ENCODE measurements at places on chromosomes 1 and 21. TPM values are rescaled to one million over a fixed set of nuclear protein-coding genes. Genes with fewer than 3 reads are reported as not detected.

- peak overlapping the region; percentile 65 for H3K27ac ChIP-seq
- no peaks in the 10 kb centered on the region for H3K36me3 ChIP-seq
- H3K27me3 ChIP-seq: no peaks in the 10 kb centered on the region
- no peak for DNase-seq
These were observed 53.0 kb upstream of the CNN3 start for GRCh38 chr1:94979656-94980581.

Gene ADAMTSL4
- 55.5 TPM for total RNA-seq

Gene MTARC1
- total RNA-seq: 6.6 TPM

Gene XCL2
- not detected for total RNA-seq

Gene STXBP3
- total RNA-seq: 65.1 TPM

Gene SPATA1
- 0.19 TPM for total RNA-seq

- no peak overlapping the region for H3K27ac ChIP-seq
- no peak overlapping the region for H3K4me3 ChIP-seq
- H3K4me1 ChIP-seq: no peaks in the 10 kb centered on the region
- no peaks in the 10 kb centered on the region for H3K36me3 ChIP-seq
These were observed 148.3 kb downstream of the RHOU start for GRCh38 chr1:228883535-228883934.

DNA sequence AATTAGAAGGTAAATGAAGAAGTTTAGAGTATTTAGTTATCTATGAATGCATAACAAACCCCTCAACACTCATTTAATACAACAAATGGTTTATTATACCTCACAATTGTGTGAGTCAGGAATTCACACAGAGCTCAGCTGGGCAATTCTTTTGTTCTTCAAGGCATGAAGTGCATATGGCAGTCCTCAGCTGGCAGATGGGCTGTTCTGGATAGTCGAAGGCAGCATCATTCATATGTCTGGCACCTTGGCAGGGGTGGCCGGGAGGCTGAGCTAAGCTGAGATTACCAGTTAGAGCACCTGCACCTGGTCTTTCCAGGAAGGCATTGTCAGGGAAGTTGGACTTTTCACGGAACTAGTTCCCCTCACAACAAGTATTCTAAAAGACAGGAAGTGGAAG is 286.2 kb upstream of the DUSP10 start:
- no peak for DNase-seq
- no peaks in the 10 kb centered on the region for H3K36me3 ChIP-seq
- H3K27me3 ChIP-seq: no peaks in the 10 kb centered on the region
- H3K4me1 ChIP-seq: peaks cover 10% of the 10 kb centered on the region
- H3K4me3 ChIP-seq: no peak overlapping the region

DNA sequence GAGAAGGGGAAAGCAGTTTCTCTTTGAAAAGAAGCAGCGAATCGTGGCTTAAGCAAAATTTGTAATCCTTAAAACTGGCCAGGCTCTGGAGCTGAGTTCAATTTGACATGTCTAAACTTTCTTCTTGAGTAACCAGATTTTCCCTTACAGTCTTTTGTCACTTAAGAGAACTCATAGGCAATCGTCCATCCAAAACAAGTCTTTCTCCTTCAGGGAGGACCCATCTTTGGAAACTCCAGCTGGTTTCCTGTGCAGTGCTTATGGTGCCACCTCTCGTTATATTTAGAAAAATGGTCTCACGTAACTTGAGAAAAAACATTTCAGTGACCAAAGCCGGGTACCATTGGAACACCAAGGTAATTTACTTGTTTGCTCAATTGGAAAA is 1.8 kb upstream of the PTTG1IP start:
- no peak for DNase-seq

- peaks cover 13% of the 10 kb centered on the region for H3K4me1 ChIP-seq
- H3K27ac ChIP-seq: no peak overlapping the region
- H3K27me3 ChIP-seq: no peaks in the 10 kb centered on the region
These were observed 40.6 kb downstream of the SRRM1 start for GRCh38 chr1:24683713-24684162.

DNA sequence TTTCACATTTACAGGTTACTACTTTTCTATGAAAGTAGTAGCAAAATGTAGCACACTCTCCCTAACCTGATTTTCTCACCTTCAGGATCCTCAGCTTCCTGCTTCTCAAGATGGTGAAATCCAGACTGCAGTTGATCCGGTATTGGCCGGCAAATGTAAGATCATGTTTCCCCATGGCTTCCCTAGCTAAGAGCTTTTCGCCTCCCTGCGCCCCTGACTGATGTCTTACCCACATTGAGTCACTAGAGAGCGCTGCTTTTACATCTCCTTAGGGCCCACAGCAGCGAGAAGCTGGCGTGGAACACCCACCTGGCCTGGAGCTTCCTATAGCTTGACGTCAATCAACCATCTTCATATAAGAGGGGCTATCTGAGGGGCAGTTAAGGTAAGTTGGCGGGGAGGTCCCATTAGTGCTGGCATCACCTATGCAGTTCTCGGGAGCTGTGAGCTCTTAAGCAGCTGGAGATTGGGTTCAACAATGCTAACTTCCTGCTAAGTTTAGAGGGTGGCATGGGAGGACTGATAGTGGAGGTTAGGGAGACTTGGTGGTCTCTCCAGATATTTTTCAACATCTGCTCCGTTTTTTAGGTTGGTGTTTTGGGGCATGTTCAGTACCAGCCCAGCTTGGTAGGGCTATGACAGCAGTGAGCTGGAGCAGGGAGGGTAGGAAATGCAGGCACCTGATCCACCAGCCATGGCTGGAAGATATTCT is 5.5 kb downstream of the PTPN7 start:
- H3K27me3 ChIP-seq: no peaks in the 10 kb centered on the region
- H3K36me3 ChIP-seq: no peaks in the 10 kb centered on the region
- no peak overlapping the region for H3K4me3 ChIP-seq
- no peak overlapping the region for H3K27ac ChIP-seq

GRCh38 chr1:100646001-100646400 is 73.5 kb upstream of the VCAM1 start:
- no peak for DNase-seq
- no peaks in the 10 kb centered on the region for H3K27me3 ChIP-seq
- no peak overlapping the region for H3K4me3 ChIP-seq
- no peaks in the 10 kb centered on the region for H3K4me1 ChIP-seq

GRCh38 chr1:106022312-106022902 is 1034.1 kb upstream of the PRMT6 start:
- H3K27ac ChIP-seq: no peak overlapping the region
- no peaks in the 10 kb centered on the region for H3K4me1 ChIP-seq
- H3K4me3 ChIP-seq: no peak overlapping the region
- no peaks in the 10 kb centered on the region for H3K36me3 ChIP-seq
- DNase-seq: no peak
- no peaks in the 10 kb centered on the region for H3K27me3 ChIP-seq

- H3K27ac ChIP-seq: peak overlapping the region; percentile 95
- DNase-seq: no peak
- peak overlapping the region; percentile 83 for H3K4me3 ChIP-seq
- peaks cover 50% of the 10 kb centered on the region for H3K36me3 ChIP-seq
- peaks cover 20% of the 10 kb centered on the region for H3K4me1 ChIP-seq
These were observed 790 bp downstream of the RPS8 start for GRCh38 chr1:44775930-44776729.

Gene KCNJ10
- total RNA-seq: 0.06 TPM

DNA sequence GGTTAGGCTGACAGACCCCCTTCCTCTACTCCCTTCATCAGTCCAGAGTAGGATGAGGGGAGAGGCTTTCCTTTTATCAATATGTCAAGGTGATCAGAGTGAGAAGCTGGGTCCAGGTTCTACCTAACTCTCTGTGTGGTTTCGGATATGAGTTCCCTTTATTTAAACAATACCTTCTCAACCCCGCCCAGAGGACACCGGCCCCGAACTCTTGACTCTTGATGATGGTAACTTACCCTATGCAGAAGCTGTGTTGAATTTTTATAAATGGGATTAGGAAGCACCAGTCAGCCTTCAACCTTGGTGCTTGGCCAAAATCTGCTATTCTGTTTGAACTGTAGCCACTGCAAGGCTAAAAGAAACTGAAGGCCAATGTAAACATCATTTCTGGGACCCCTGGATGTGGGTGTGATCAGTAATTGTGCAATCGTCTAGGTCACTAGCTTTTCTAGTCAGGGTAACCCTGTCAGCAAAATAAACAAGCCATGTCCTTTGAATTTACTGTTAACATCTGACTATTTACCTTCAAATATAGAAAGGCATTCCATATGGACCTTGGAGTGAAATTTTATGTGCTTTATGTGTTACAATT is 398.3 kb downstream of the SEC16B start:
- DNase-seq: no peak
- H3K27me3 ChIP-seq: no peaks in the 10 kb centered on the region
- H3K4me1 ChIP-seq: no peaks in the 10 kb centered on the region
- H3K27ac ChIP-seq: no peak overlapping the region
- H3K4me3 ChIP-seq: no peak overlapping the region

Gene SLAMF6
- 1.4 TPM for total RNA-seq

DNA sequence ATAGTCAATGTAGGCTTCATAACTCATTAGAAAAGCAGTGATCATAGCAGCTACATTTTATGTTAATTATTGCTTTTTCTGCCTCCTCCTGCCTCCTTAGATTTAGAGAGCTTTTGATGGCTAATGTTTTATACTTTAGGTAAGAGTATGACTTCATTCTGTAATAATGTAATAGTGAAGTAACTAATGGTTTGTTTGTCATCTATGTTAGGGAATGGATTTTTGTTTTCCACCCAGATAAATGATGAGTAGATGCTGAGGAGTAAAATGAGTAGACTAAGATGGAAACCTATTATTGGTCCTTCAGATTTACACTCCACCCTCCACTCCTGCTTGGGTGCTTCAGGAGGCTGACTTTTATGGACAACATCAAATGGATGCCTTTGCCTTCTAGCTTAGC is 170.6 kb downstream of the CTH start:
- no peak overlapping the region for H3K27ac ChIP-seq
- H3K4me3 ChIP-seq: no peak overlapping the region
- H3K36me3 ChIP-seq: no peaks in the 10 kb centered on the region
- no peaks in the 10 kb centered on the region for H3K4me1 ChIP-seq

Gene SNRNP40
- total RNA-seq: 36.3 TPM

Gene G0S2
- total RNA-seq: 4.9 TPM

Gene PROX1
- 2.4 TPM for total RNA-seq

Gene LCE3E
- total RNA-seq: not detected

Gene NR1I3
- not detected for total RNA-seq

- peak overlapping the region; percentile 61 for H3K4me3 ChIP-seq
- H3K27ac ChIP-seq: no peak overlapping the region
- H3K36me3 ChIP-seq: no peaks in the 10 kb centered on the region
These were observed 67.5 kb upstream of the CD1D start for GRCh38 chr1:158112994-158113758.

Gene CA14
- not detected for total RNA-seq

- DNase-seq: peak; percentile 19
- H3K4me3 ChIP-seq: no peak overlapping the region
- H3K36me3 ChIP-seq: no peaks in the 10 kb centered on the region
- peaks cover 17% of the 10 kb centered on the region for H3K4me1 ChIP-seq
- no peaks in the 10 kb centered on the region for H3K27me3 ChIP-seq
- no peak overlapping the region for H3K27ac ChIP-seq
These were observed 37.4 kb upstream of the IL20 start for GRCh38 chr1:206828061-206828460.

Gene ALX3
- not detected for total RNA-seq

Gene ITGB2
- total RNA-seq: 53.9 TPM

Gene ABCA4
- 0.57 TPM for total RNA-seq

DNA sequence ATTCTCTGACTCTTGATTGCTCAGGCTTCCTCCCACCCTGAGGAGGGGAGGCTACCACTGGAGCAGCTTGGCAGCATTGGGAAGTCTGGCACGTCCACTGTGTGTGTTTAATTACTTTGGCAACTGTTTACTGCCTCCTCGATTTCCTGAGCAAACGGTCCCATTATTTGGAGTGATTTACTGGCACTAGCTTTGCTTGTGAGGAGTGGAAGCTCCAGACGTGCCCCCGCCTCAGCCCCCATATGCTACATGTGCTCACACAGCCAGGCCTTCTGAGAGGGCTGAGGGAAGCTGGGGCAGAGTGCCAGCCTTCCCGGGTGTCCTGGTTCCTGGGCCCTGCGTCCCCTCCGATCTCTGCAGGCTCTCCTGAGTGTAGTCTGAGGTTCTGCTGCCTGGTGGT is 306.2 kb downstream of the PTPRU start:
- H3K4me3 ChIP-seq: no peak overlapping the region
- no peak for DNase-seq
- H3K4me1 ChIP-seq: no peaks in the 10 kb centered on the region
- no peak overlapping the region for H3K27ac ChIP-seq
- H3K36me3 ChIP-seq: no peaks in the 10 kb centered on the region

GRCh38 chr21:25584833-25585676 is 22.2 kb downstream of the MRPL39 start:
- no peaks in the 10 kb centered on the region for H3K27me3 ChIP-seq
- DNase-seq: no peak
- no peak overlapping the region for H3K4me3 ChIP-seq
- H3K4me1 ChIP-seq: no peaks in the 10 kb centered on the region

DNA sequence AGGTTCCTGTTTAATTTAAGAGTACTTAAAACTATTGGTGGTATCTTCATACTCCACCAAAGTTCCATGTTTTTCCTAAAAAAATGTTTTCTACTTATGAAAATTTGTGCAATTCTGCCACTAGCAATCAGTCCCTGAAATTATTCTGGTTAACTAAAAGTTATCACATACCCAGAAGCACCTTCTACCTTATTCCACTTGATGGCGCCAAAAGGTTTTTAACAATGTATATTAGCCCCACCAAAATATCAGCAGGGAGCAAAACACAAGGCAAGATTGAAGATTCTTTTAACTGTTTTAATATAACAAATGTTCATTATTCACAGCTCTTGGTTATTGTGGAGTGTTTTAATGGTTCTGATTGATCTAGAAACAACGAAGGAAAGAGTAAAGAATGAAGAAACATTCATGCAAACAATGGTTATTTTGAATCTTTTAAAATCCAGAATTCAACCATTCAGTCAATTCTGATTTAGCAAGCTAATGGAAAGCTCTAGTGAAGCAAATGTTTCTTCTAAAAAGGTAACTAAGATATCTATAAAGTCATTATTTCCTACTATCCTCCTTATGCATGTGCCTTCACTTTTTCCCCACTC is 67.2 kb downstream of the TTLL7 start:
- H3K36me3 ChIP-seq: no peaks in the 10 kb centered on the region
- no peak overlapping the region for H3K27ac ChIP-seq
- no peaks in the 10 kb centered on the region for H3K27me3 ChIP-seq
- H3K4me1 ChIP-seq: no peaks in the 10 kb centered on the region
- no peak overlapping the region for H3K4me3 ChIP-seq

GRCh38 chr1:2314273-2314802 is 77.0 kb downstream of the MORN1 start:
- no peak for DNase-seq
- peaks cover 93% of the 10 kb centered on the region for H3K4me1 ChIP-seq
- no peaks in the 10 kb centered on the region for H3K36me3 ChIP-seq
- peak overlapping the region; percentile 84 for H3K4me3 ChIP-seq
- no peaks in the 10 kb centered on the region for H3K27me3 ChIP-seq
- peak overlapping the region; percentile 97 for H3K27ac ChIP-seq

DNA sequence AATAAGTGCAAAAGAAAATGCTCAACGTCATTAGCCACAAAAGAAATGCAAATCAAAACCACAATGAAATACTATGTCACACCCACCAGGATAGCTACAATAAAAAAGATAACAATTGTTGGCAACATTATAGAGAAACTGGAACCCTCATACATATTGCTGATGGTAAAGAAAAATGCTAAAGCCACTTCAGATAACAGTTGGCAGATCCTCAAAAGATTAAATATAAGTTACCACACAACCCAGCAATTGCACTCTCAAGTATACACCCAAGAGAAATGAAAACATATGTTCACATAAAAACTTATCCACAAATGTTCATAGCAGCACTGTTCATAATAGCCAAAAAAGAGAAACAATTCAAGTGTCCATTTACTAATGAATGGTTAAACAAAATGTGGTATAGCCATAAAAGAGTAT is 20.7 kb downstream of the TRIM33 start:
- no peak overlapping the region for H3K4me3 ChIP-seq
- H3K27me3 ChIP-seq: no peaks in the 10 kb centered on the region
- peaks cover 13% of the 10 kb centered on the region for H3K4me1 ChIP-seq
- no peak overlapping the region for H3K27ac ChIP-seq
- H3K36me3 ChIP-seq: no peaks in the 10 kb centered on the region
- DNase-seq: no peak
